ENCODE measurements at places on chromosomes 2 and 18. TPM values are rescaled to one million over a fixed set of nuclear protein-coding genes. Genes with fewer than 3 reads are reported as not detected.

DNA sequence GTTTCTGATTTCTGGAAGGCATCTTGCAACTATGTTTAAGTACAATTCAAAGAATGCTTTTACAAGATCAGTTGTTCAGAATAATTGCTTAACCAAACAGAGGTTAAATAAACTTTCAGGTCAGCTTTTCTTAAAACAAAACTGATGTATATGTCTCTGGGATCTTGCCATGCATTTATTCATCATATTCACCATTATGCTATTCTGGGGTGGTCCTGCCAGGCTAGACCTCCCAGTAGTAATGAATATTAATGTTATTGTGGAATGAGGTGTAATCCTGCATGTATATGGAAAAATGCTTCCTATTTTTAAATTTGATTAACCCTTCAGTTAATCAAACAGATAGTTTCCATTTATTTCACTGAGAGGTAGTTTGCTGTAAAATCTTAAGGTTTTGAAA lies 129.3 kb upstream of the RGPD4 start:
- DNase-seq = no peak

DNA sequence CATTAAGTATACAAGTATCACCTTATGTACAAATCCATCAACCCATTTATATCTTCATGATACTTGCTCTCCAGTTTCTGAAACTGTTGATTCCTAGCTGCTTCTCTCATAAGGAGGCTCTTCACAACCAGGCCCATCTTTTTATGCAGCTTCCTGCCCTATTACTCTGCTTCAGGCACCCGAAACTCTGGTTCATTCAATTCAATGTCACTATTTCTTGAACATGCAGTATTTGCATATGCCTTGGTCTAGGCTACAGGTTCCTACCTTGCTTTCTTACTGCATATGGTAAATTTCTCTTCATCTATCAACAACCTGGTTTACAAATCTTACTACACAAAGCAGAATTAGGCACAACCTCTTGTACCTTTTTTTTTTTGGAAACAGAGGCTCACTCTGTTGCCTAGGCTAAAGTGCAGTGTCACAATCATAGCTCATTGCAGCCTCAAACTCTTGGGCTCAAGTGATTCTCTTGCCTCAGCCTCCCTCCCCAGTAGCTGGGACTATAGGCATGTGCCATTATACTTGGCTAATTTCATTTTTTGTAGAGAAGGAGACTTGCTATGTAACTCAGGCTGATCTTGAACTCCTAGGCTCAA lies 2.7 kb upstream of the CDKL4 start:
- DNase-seq = no peak

DNA sequence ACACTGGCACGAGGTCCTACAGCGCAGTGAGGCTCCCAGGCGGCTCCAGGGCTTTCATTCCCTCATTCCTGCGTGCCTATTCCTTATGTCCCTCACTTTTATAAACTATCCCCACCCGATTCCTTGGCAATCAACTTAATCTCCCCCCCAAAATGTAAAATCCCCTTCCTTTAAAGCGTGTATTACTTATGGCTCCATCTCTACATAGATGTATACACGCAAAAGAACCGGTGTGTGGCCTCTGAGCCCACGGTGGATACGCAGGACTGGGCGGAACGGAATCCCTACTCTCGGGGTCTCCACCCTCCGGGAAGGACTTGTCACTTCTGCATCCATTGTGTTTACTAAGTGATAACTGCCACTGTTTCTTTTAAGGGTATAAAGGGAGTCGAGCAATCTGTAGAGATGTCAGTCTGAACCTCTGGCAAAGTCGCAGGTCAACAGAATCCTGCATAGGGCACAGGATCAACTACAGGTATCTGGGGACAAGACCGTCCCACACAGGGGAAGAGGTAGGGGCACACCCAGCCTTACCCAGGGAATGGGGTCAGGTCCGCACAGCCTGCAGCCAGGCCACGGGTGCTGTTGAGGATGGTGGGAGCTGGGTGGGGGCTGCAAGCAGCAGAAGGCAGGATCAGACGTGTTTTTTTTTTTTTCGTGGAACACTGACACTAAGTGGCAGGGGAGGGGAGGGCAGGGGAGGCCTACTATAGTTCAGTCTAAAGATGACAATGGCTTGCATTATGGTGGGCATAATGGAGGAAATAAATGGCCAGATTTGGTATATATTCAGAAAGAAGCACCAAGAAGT lies 42.1 kb downstream of the HDLBP start:
- no peak for DNase-seq

DNA sequence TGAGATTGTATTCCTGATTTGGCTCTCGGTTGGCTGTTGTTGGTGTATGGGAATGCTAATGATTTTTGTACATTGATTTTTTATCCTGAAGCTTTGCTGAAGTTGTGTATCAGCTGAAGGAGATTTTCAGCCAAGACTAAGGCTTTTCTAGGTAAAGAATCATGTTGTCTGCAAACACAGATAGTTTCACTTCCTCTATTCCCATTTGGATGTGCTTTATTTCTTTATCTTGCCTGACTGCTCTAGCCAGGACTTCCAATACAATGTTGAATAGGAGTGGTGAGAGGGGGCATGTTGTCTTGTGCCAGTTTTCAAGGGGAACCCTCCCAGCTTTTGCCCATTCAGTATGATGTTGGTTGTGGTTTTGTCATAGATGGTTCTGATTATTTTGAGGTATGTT lies 90.4 kb downstream of the CYP26B1 start:
- DNase-seq = no peak

- DNase-seq = no peak
These were observed 507.4 kb upstream of the MYT1L start for GRCh38 chr2:2838548-2838845.

DNA sequence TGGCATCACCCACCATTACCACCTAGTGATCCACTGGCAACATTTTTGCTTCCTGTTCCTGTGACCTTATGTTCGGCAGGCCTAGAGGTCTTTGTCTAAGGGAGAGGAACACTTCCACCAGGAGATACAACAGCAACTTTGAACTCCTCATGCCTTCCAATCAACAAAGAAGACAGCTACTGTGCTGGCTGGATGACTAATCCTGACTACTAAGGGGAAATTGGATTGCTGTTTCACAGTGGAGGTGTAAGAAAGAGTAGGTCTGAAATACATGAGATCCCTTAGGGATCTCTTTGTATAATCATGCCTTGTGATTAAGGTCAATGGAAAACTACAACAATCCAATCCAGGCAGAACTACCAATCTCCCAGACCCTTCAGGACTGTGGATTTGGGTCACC lies 45.2 kb downstream of the EIF2AK3 start:
- no peak for DNase-seq

DNA sequence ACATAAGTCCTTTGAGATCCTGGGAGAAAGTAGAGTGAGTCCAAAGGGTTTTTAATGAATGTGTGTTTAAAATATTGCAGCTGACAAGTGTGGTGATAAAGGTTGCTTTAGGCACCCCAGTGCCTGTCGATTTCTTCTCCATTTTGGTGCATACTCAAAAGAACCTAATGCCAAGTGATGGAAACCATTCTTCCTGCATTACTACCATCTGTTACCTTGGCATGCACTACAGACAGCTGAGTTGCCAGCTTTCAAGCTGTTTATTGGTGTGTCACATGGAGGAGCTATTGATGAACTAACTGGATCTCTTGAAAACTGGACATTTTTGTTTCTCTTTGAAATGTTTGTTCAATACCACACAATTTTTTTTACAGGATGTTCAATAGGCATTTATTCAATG lies 350.0 kb downstream of the AKAIN1 start:
- no peak for DNase-seq

Gene RSAD2
- 11.8 TPM for total RNA-seq

GRCh38 chr2:238915596-238915995 lies 67.7 kb downstream of the TWIST2 start:
- DNase-seq = no peak

GRCh38 chr2:38654528-38655381 lies 11.2 kb upstream of the GALM start:
- no peak for DNase-seq

DNA sequence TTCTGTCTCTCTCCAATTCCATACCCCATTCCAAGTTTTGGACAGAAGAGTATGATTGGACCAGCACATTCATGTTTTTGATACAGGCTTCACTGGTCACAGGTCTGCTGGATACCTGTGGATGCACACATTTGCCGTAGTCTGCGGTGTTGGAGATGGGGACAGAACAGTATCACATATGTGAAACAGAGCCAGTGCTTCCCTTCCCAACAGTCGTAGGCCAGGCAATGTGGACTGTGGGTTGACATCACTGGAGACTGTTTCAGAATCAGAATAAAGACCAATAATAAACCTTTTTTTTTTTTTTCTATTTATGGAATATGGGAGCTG lies 18.7 kb downstream of the ACSL3 start:
- no peak for DNase-seq

GRCh38 chr2:176188774-176189680 lies 559 bp downstream of the HOXD1 start:
- no peak for DNase-seq

Gene MOCOS
- total RNA-seq = 1.9 TPM

DNA sequence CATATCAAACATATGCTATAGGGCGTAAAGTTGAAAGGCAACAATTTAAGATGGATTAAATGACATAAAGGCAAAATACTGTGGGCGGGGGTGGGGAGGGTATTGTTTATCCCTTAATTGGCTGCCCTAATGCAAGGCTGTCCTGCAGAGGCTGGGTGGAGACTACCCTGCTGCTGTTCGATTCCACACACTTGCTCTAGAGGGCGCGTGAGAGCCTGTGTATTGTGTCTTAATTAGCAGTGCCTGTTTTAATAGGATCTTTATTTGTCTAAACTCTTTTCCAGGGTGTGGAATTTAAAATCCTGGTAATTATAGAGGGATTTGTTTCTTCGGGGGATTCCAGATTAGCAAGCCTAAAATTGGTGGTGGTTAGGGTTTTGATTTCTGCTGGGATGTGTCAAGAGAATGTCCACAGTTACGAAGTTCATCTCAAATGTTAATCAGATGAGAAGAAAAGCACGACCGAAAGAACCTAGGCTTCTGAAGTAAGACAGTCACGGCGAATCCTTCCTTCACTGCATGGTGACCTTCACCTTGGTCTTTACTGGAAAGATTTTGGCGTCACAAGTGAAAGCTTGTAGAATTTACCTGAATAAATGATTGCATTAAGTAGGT lies 103.5 kb upstream of the MAP3K20 start:
- DNase-seq = no peak

Gene FAM136A
- 32.8 TPM for total RNA-seq

Gene KANSL1L
- total RNA-seq = 7.5 TPM

DNA sequence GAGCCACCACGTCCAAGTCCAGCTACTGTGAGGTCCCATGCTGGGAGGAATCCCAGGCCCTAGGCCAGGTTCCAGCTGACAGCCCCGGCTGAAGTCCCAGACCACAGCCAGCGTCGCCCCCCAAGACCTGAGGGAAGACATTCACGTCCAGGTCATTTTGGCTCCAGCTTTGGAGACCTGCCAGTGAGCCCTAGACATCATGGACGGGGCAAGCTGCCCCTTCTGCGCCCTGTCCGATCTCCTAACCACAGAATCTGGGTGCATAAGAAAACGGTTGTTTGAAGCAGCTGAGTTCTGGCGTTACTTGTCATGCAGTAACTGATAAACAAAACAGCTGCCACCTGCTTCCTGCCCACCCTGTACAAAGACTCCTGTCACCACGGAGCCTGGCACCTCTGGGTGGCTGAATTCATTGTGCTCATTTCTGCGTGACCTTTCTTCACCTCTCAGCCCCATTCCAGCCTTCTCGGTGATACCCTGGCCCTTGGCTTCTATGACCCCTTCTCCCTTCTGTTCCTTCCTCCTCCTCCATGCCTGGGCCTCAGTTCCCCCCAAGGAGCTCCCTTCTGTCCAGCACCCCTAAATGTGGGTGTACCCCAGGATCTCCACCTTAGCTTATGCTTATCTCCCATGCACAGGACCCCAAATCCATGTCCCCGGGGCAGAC lies 72.6 kb upstream of the SMAD7 start:
- DNase-seq = no peak

- DNase-seq = no peak
These were observed 35.0 kb downstream of the SNED1 start for GRCh38 chr2:241033336-241033987.

DNA sequence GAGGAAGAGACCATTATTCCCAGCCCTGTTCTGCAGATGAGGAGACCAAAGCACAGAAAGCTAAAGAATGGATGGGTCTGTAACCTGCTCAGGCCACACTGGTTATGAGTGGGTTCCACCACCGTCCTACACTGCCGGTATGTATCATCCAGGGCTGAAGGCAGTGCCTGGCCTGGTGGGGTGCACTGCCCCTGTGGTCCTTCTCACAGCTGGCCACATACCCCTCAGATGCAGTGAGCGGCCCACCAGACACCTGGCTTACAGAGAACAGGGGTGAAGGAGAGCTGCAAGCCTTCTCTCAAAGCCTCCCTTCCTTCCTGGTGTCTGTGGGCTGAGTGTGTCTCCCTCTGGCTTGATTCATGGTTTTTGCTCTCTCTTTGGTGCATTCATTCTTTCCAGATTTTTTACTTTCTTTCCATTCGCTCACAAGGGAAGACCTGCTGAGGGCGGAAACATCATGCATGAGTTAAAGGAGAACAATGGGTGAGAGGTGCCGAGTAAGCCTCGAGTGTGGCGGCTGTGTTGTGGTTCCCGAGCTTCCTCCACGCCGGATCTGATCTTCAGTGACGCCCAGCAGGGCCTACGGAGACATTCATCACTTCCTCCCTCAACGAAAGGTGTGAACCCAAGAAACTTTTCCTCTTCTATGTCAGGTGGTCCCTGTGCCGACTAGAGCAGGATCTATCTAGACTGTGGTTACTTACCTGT lies 62.1 kb upstream of the REL start:
- DNase-seq = no peak

DNA sequence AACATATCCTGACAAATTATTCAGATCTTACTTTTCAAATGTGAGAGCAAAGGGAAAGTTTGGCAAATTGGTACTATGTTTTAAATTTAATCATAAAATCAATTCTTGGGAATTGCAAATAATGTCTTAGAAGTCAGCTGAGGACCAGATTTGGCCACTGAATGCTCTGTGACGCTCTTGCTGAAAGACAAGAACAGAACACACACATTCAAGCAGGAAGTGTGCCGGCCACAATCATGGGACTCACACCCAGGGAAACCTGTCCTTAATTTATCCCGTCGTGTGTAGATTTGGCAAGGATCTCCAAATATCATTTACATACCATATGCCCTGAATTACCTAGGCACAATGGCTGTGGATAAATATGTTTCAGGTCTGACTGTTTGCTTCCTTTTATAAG lies 253.1 kb downstream of the TCF4 start:
- DNase-seq = no peak

Gene ANO7
- 5.8 TPM for total RNA-seq

GRCh38 chr2:43273529-43273928 lies 47.1 kb upstream of the ZFP36L2 start:
- DNase-seq = peak; percentile 43

DNA sequence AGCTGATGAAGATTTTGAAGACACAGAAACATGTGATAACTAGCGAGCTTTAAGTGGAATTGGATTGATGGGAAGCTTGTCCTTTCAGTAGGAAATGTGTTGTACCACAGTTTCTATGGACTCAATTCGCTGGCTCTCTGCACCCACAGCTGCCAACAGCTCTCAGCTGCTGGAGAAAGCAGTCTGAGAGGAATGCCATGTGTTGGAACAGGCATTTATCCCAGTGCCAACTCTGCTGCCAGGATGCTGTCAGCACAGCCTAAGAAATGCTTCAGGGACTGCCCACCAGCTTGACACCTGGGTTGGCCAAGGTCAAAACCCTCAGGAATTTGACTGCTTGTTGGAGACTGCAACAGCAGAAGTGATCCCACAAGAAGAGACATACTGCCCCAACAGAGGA lies 193.0 kb upstream of the THSD7B start:
- no peak for DNase-seq
